Stimulated activated naive CD4-positive, alpha-beta T cell treated with Interleukin-2 at 50 U/mL for 16 hours (primary cell): ENCODE measurements at places on chromosomes 12 and 14.
A peak's percentile ranks its signal among the peaks of the same experiment; 100 is the strongest.

DNA sequence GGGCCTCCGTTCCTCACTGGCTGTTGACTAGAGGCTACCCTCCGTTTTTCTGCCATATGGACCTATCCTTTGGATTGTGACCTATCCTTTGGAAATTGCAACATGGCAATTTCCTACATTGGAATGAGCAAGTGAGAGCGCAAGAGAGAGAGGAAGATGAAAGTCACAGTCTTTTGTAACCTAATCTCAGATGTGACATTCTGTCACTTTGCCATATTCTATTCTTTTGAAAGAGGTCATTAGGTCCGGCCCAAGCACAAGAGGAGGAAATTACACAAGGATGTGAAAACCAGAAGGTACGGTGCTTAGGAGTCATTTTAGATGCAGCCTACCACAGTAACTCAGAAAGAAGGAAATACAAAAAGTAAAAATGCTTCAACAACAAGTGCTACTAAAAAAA lies 47.3 kb upstream of the SRP54 start:
- no peak for DNase-seq

DNA sequence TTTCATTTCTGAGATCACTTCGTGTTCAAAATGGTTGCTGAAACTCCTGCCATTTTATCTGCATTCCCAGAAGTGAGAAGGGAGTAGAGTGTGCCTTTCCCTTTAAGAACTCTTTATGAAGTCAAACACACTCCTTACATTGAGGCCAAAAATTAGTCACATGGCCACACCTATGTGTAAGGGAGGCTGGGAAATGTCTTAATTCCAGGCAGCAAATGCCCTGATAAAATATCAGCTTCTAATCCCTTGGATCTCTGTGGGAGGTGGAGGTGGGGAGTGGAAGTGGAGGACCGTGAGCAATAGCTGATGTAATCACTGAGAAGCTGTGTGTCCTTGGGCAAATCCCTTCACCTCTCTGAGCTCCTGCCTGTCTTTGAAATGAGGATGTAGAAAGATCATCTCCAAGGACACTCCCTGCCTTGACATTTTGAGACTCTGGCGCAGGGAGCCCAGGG lies 22.7 kb upstream of the ANKRD9 start:
- no peak for DNase-seq

DNA sequence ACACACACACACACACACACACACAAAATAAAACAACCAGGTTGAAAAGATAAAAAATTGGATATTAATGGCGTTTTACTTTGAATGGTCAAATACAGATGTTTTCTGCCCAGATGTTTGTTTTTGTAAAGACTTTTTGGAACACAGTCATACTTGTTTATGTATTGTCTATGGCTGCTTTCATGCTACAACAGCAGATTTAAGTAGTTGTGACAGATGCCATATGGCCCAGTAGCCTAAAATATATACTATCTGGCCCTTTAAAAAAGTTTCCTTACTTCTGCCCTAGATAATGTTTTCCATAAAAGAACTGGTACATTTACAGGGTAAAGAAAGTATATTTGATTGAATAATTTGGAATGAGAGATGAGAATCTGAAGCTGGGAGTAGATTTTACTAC lies 1362.8 kb upstream of the SEL1L start:
- no peak for DNase-seq

GRCh38 chr14:95471016-95471415 lies 45.4 kb downstream of the SYNE3 start:
- no peak for DNase-seq

GRCh38 chr14:21024585-21025370 lies at the start of gene NDRG2:
NDRG2 (minus strand) TSS chr14:21025061; CDS start chr14:21023315, 1,746 bp downstream.
- DNase-seq = peak; percentile 68

GRCh38 chr12:13383379-13383778 lies 186.9 kb downstream of the EMP1 start:
- no peak for DNase-seq

DNA sequence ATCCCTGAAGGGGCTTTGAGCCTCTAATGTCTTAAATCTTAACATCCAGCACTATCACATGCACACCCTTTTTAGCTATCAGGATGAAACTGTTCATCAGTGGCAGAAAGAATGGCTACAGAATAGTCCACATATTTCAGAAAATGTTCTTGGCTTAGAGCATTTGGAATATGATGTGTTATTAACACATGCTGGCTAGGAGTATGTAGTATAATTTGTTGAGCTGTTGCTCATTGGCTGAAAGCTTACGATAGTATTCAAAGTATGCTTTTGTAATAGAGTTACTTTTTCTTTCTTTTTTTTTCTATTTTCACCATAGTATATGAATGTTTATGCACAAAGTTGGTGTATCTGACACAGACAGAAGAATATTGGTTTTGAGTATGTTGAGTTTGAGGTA lies 55.1 kb downstream of the MNAT1 start:
- no peak for DNase-seq

GRCh38 chr14:61132894-61133293 lies 148.2 kb downstream of the TMEM30B start:
- DNase-seq = no peak

- no peak for DNase-seq
Observed at GRCh38 chr14:82587226-82587625, 1053.6 kb upstream of the SEL1L start.

DNA sequence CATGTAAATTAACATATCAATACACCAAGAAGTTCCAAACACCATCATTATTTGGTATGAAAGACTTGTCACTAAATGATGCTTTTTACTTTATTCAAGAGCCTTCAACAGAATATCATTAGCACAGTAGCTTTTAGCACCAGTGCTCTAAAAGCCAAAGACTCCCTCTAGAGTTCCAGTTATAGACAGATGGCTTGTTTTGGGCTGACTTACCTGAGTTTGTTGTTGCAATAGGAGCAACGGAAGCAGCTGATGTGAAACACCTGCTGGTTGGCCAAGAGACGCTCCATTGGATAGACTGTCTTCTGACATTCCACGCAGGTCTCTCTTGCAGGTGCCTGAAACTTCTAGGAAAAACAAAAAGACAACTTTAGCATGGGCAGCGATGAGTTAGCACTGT lies 14.5 kb upstream of the CERS5 start:
- DNase-seq = no peak

DNA sequence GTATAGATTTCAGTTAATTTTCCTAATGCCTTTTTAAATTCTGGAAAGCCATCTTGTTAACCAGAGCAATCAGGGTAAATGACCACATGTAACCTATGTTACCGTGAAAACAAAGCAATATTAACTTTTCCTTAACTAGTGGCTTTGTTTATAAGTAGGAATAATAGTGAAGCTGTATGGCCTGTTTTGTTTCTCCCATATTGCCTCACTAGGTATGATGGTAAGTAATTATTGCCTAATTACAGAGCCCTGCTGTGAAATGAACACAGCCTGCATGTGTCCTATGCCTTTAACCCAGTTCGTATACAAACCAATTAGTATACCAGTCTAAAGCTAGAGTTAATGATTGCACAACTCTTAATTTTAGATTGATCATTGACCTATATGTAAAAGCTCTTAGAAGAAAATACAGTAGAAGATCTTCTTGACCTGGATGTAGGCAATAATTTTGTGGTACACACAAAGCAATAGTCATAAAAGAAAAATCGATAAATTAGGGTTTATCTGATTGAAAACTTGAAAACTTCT lies 249.9 kb downstream of the CCDC91 start:
- no peak for DNase-seq

- DNase-seq = peak; percentile 69
Observed at GRCh38 chr14:68793734-68794129, 865 bp upstream of the ZFP36L1 start.

DNA sequence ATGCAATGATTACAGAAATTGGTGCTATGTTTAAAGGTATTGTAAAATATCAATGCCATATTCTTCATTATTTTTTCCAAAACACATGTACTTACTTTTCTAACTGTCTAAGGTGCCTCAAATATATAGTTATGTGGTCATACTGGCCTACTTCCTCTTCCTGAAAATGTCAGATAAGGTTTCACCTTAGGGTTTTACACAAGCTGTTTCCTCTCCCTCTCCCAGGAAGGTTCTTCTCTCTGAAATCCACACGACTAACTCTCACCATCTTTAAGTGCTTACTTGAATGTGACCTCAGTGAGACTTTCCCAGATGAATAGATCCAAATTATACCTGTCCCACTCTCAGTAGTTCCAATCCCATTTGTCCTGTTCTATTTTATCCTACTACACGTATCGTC lies 11.6 kb upstream of the CLEC4D start:
- no peak for DNase-seq

DNA sequence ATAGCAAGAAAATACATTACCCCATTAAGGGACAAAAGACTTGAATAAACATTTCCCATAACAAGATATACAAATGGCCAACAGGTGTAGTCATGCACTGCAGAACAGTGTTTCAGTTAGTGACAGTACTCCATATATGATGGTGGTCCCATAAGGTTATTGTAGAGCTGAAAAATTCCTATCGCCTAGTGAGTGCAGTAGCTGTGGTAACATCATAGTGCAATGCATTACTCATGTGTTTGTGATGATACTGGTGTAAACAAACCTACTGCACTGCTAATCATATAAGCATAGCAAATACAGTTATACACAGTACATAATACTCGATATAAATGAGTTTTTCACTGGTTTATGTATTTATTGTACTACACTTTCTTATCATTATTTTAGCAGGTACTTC lies 168.7 kb downstream of the C12orf75 start:
- no peak for DNase-seq

DNA sequence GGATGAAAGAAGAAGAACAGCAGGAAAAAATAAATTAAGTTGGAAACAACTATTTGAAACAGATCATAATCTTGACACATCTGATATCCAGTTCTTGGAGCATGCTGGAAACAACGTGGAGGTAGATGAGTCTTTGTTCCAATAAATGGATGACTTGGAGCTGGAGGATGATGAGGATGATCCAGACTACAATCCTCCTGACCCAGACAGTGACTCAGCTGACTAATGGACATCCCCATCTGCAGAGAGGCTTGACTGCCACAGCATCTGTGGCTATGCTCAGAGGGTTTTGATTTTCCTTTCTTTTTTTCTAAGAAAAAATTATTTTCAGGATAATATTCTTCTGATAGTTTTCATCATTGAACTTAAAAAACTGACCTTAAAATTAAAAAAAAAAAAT lies 6.2 kb upstream of the ZDHHC17 start:
- DNase-seq = no peak

DNA sequence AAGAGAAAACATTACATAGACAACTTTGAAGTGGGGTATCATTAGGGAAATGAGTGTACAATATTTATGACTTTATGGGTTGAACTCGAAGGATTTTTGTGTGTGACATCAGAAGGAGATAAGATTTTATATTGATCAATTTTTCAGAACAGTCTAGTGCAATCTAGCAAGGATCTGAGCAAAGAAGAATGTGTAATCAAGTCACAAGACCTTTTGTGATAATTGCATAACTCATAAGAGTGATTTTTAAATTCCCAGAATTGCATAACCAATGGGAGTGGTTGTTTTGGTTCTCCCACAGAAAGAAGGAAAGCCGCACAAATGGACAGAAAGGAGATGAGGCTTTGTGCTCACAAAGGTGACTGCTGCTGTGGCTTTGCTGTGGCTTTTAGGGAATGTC lies 441.8 kb upstream of the FLRT2 start:
- no peak for DNase-seq

DNA sequence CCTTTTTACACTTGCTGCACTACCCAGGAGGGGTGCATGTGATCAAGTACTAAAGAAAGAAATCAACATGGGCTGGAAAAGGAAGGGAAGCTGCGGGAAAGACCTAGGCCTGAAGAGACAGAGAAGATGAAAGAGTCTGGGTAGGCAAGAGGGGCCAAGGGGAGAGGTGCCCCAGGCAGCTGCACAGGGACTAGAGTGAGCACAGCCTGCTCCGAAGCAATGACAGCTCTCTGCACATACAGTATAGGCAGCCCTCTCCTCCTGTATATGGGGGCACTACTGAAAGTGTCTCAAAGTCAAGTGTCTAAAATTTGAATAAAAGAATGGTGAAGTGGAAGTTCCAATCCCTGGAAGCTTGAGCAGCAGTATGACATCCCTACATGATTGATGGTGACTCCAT lies 112.0 kb downstream of the TMTC1 start:
- no peak for DNase-seq

DNA sequence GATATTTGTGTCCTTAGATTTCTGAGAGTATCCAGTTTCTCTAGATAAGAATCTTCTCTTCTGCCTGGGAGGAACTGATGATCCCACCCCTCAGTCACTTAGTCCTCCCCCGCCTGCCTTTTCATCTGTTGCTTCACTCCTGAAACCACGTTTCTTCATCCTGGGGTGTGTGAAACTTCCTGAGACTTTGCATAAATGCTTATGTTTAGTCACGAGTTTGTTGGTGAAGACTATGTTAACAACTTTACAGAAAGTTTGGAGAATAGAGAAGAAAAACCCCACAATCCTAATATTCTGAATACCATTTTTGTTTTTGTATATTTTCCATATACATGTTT lies 33.2 kb downstream of the MARK3 start:
- no peak for DNase-seq

DNA sequence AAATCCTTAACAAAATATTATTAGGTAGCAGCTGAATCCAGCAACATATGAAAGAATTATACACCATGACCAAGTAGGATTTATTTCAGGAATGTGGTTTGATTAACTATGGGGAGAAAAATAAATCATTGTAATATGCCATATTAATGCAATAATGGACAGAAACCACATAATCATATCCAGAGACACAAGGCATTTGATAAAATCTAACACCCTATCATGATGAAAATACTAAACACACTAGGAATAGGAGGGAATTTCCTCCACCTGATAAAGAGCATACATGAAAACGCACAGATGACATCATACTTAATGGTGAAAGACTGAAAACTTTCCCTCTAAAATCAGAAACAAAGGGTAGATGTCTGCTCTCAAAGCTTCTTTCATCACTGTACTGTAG lies 238.9 kb downstream of the PHLDA1 start:
- no peak for DNase-seq

- DNase-seq = no peak
Observed at GRCh38 chr12:18145924-18146323, 55.9 kb upstream of the RERGL start.

GRCh38 chr12:132824053-132824452 lies 4.6 kb downstream of the GOLGA3 start:
- DNase-seq = no peak

DNA sequence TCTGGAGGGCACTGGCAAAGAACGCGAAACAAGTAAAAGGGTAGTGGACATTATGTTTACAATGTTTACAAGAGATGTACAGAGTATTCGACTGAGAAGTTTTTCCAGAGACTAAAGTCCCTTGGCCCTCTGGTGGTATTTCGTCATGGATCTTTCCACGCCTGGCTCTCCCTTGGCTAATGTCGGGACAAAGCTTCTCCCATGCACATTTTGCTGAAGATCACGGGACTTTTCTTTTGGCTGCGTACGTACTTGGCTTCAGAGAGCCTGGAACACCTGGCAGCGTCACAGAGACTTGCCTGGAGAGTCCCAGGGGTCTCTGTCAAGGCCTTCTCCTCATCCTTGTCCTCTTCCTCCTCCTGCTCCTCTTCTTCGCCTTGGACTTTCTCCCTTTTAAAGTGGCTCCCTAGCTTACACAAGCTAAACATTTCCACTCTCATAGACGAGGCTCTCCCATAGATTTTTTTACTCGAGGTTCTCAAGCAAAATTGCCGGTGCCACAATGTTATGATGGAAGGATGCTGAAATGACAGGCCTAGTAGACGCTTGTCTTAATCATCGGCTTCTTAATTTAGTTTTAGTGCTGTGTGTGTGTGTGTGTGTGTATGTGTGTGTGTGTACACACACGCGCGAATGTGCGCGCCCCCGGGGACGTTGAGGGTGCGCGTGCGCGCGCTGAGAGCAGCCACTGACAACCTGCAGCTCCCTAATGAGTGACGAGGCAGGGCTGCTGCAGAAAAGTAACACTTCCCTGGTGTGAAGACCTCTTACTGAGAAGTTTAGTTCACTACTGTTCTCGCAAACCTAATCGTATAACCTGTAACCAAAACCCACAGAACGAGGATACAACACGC lies 4.9 kb upstream of the FOXG1 start:
- no peak for DNase-seq
